ENCODE measurements at places on chromosomes 7 and 10.
A peak's percentile ranks its signal among the peaks of the same experiment; 100 is the strongest.

- DNase-seq = no peak
Measured at GRCh38 chr10:63812501-63812900, 291.3 kb downstream of the REEP3 start.

DNA sequence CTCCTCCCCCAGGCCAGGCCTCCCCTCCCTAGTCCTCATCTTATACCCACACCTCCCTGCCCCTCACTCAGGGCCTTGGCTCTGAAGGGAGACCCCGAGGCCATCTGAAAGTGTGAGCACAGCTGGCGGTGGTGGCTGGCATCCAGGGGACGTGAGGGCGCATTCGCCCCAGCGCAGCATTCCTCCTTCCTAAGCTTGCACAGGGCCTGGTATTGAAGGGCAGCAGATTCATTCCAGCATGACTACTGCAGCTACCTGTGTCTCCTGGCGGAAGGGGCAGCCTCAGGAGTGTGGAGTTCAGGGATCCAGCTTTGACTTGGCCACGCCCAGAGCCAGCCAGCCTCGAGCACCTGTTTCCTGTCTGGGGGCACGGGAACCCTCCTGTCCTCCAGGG is 72.6 kb downstream of the PARP12 start:
- DNase-seq = no peak

- DNase-seq = no peak
Measured at GRCh38 chr10:14412624-14413023, 81.9 kb upstream of the FRMD4A start.

DNA sequence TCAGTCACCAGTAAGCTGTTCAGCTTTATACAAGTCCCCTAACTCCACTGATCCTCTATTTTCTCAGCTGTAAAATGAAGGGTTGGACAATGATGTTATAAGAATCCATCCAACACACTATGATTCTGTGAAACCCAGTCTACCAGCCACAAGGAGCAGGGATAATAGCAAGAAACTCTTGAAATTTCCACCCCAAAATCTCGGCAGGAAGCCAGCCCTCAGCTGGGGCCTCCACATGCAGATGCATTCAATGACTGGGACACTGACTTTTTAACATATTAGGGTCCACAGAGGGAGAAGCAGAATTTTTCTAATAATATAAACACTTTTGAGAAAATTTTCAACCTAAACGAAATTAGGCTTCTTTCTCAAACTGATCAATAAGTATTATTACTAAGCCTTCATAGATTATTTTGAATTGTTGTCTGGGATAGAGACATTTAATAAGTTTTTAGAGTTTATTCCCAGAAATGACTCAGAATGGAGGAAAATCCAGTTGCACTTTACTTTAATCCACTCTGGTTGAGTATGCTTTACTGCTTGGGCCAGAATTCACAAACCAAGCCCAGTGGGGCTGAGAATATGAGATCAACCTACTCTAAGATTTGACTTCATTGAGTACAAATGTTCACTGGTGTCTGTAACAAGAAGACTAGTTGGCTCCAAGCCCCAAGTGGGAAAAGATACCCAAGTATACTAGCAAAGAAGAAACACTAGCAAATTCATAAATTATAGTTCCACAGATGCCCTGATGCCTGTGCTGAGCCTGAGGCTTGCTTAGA is 168.6 kb downstream of the C7orf25 start:
- no peak for DNase-seq

DNA sequence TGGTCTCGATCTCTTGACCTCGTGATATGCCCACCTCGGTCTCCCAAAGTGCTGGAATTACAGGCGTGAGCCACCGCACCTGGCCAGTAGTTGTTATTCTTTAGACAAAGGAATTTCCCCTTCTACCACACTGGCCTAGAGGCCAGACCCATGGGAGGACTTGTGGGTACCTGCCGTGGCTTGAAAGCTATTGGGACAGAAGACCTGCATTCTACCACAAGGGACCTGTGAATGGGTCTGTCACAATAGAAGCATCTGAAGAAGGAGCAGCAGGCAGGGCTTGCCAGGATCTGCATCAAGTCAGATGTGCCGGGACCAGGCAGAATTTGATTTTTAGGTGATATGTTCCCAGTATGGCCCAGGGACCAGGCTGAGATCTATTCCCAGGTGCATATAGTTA is 356.9 kb downstream of the FGFR2 start:
- no peak for DNase-seq

DNA sequence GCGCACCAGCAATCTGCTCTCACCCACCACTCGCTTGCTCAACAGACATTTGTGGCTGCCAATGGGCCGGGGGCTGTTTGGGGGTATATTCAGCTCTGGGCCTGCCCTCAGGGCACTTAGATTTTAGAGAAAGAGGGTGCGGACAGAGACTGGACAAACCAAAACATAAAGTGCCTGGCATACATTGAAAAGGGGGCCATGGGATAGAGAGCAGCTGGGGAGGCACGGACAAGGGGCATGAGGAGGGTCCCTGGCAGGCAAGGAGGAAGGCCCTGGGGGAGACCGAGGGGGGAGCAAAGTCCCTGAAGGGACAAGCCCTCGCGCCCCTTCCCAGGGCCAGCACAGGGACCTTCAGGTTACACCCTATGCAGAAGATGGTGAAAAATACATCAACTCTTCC is 43.5 kb downstream of the CLRN3 start:
- DNase-seq = no peak

- no peak for DNase-seq
Measured at GRCh38 chr7:148882841-148883265, 1.2 kb downstream of the EZH2 start.

GRCh38 chr7:157490465-157490912 is 153.7 kb downstream of the DNAJB6 start:
- DNase-seq = peak; percentile 14

GRCh38 chr10:74178042-74178791 is 27.2 kb downstream of the ADK start:
- no peak for DNase-seq

- DNase-seq = no peak
Measured at GRCh38 chr10:80152820-80153219, 20.3 kb downstream of the PLAC9 start.

- peak; percentile 55 for DNase-seq
Measured at GRCh38 chr10:80454513-80455460, 677 bp downstream of the TSPAN14 start.

DNA sequence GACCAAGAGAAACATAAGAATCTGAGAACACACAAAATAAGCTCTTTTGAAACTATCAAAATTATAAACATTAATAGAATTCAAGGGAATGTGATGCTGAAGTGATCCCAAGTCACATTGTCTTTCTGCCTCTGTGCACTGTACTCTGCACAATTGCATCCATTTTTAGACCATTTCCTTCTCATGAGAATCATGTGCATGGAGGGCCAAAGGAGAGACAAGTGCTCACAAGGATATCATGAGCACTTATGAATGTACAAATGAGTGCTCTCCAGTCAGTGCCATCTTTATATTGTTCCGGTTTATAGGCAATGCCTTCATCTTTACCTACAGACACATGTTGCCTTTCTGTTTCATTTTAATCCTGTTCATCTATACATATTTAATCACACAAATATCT is 36.9 kb downstream of the MET start:
- DNase-seq = no peak

- DNase-seq = peak; percentile 66
Measured at GRCh38 chr7:26278770-26279169, 12.9 kb upstream of the SNX10 start.

DNA sequence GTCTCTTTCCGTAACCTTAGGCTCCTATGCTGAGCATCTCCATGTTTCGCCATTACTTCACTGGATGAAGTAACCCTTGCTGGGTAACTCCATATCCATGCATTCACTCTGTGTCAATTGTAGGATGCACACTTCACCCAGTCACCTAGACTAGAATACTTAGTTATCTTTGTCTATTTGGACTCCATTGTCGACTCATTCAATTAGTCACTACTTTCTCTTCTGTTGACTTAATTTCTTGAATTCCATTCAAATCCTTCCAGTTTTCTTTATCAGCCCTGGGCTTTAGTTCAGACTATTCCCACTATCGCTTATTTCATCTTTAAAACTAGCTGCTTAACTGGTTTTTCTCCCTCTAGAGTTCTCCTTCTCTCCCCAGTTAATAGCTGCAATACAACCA is 111.3 kb upstream of the TNS3 start:
- no peak for DNase-seq

- no peak for DNase-seq
Measured at GRCh38 chr10:133229265-133230043, 563 bp upstream of the UTF1 start.

DNA sequence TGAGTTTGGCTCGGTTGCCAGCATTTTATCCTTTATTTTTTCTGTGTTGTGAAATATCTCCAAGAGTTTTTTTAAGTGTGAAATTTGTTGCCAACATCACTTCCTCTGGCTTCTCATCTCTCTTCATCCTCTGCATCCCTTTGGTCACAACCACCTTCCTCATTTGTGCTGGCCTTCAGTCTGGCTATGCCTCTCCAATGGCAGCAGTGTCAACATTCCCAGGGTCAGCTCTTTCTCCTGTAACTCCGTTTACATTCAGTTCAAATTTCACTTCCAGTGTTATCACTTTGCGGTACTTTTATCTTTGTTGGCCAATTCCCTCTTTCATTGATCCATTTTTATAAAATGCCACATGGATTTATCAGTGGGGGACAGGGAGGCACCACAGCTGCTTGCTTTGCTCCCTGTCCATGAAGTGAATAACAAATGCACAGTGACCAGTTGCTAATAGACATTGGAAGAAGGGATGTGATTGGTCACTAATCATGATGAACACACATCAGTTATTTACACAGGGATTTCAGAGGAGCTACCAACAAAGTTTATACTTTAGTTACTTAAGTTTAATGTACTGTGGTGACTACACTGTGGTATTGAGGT is 311.4 kb upstream of the LRGUK start:
- DNase-seq = no peak

- DNase-seq = no peak
Measured at GRCh38 chr10:7006566-7006965, 404.3 kb downstream of the SFMBT2 start.

DNA sequence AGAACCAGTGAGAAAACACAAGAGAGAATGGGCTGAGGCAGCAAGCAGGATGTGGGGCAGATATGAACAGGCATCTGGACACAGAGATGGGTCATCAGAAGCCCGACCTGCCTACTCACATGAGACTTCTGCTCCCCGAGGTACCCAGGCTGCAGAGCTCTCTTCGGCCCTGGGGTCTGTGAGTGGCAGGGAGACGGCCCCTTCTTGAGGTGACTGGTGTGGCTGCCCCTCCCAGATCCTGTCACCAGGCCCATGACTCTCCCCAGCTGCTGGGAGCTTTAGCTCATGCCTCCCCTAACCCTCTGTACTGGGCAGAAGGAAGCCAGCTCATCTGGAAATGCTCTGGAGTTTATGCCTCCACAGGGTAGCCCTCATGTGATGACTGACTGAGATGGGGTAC is 157.6 kb upstream of the PCBD1 start:
- no peak for DNase-seq

- no peak for DNase-seq
Measured at GRCh38 chr7:146542101-146542500, 425.5 kb downstream of the CNTNAP2 start.
